Mesothelial cell of epicardium (in vitro differentiated cells): ENCODE measurements at places on chromosomes 13 and 19.

DNA sequence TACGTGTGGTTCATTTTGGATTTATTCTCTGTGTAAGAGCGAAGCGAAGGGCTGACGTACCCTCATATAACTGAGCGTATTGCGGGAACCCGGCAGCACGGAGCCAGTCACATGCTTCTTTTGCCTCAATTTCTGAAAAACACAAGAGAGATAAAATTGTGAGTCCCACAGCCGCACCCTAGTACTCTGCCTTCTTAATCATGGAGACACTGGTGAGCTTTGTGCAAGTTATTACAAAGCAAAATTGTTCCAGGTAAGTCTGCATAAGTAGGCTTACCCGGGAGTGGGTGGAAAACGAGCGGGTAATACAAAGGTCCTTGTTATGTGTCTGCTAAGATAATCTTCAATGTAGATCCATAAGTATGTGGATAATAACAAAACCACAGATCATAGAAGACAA is 118.1 kb downstream of the STARD13 start:
- no peak for DNase-seq

GRCh38 chr19:19743176-19743575 is 10.3 kb upstream of the ZNF14 start:
- no peak for DNase-seq

GRCh38 chr13:68174893-68175292 is 944.8 kb upstream of the PCDH9 start:
- DNase-seq: no peak

DNA sequence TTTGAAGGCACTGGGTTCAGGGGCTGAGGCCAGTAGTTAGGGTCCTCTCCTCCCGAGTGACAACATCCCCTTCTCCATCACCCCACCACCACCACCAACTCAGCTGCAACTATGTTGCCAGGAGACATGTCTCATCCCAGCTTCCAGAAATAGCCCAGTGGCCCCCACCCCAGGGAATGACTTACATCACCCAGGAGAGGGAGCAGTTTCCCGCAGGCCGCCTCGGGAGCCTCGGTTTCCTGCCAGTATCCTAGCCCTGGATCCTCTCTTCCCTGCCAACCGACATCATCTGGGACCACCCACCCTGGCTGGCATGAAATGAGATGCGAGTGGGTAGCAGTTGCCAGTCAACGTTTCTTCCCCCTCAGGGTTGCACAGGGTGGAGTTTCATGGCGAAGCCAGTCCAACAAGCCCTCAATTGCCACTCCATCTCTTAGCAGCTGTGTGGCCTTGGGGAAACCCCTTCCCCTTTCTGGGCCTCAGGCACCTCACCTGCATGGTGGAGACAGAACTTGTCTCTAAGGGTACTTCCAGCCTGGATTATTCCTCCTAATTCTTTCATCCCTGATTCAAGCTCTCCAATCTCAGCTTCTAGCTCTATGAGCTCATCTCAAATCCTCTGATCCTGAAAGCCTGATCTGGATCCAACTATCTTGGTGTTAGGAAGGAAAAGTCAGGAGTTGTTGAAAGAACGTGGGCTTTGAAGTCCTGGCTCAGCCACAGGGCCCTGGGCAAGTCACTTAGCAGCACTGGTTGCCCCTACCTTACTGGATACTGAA is 3.9 kb upstream of the GSK3A start:
- peak; percentile 51 for DNase-seq

GRCh38 chr19:40084948-40085347 is 5.8 kb downstream of the ZNF780A start:
- DNase-seq: no peak

- DNase-seq: no peak
Measured at GRCh38 chr13:95098916-95099315, 202.3 kb downstream of the ABCC4 start.

DNA sequence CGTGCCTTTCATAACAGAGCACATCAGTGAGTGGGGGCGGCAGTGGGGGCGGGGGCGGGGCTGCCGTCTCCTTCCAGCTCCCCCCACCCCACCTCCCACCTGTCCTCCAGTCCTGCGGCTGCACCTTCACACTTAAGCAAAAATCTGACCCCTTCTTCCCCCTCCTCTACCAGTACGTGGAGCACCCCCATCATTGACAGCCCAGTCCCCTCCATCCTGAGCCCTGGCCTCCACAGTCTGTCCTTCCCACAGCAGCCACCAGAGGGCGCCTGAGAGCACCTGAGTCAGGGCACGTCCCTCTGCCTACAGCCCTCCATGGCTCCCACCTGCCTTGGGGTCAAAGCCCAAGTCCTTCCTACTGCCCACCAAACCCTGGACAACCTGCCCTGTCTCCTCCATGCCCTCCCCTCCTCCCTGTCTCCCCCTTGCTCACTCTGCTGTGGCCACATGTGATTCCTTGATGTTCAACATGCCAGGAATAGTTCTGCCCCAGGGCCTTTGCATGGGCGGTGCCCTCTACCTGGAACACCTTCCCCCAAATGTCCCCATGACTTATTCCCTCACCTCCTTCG is 4.0 kb downstream of the EBI3 start:
- no peak for DNase-seq

DNA sequence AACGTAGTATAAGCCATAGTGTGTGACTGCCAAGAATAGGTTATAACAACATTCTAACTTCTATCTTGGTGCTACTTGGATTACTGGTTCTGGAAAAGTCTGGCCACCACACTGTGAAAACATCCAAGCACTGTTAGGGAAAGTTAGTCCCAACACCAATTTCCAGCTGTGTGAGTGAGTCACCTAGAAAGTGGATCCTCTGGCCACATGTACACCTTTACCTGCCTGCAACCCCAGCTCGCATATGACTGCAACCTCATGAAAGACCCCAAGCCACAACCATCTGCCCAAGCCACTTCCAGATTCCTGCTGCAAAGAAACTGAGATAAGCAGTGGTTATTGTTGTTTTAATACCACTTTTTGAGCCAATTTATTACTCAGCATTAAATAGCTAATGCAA is 404.5 kb downstream of the KCTD12 start:
- no peak for DNase-seq

DNA sequence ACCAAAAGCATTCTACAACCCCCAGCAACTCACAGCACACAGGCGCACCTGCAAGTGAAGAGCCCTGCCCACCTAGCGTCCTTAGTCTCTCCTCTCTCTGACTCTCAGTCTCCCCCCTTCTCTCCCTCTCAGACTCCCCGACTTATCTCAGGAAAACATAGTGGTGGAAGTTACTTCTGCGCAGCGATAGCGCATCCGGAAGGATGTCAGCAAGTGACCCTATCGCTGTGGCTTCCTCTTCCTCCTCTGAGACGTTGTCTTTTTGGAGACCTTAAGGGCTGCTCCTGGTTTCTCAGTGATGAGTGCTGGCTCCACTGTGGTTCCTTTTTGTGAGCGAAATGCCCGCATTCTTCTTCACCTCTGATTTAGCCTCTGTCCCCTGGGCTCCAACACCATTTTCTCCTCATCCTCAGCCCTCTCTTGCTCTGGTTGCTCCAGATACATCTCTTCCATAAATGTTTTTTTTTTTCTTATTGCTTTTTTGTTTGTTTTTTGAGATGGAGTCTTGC is 1.4 kb upstream of the YIF1B start:
- DNase-seq: no peak
